Activated T-helper 2 cell treated with anti-CD3 and anti-CD28 coated beads, Interferon-gamma antibody, Interleukin-2, Interleukin-4, amounts not matched to agents 10 μg/mL and 5 μg/mL and 100 μg/mL, durations not matched to agents 14 hours and 24 hours and 36 hours (primary cell): ENCODE measurements at places on chromosomes 3 and 15. TPM values are rescaled to one million over a fixed set of nuclear protein-coding genes. Genes with fewer than 3 reads are reported as not detected.

The CTXND1 gene
- not detected in 2 replicates for total RNA-seq

The TMEM266 gene
- total RNA-seq, result not detected in 2 replicates

The CADPS gene
- total RNA-seq, result not detected in 2 replicates

The CHRNB4 gene
- total RNA-seq, result not detected in 2 replicates

The TMEM115 gene
- 17.8 and 19.2 TPM in 2 replicates for total RNA-seq

DNA sequence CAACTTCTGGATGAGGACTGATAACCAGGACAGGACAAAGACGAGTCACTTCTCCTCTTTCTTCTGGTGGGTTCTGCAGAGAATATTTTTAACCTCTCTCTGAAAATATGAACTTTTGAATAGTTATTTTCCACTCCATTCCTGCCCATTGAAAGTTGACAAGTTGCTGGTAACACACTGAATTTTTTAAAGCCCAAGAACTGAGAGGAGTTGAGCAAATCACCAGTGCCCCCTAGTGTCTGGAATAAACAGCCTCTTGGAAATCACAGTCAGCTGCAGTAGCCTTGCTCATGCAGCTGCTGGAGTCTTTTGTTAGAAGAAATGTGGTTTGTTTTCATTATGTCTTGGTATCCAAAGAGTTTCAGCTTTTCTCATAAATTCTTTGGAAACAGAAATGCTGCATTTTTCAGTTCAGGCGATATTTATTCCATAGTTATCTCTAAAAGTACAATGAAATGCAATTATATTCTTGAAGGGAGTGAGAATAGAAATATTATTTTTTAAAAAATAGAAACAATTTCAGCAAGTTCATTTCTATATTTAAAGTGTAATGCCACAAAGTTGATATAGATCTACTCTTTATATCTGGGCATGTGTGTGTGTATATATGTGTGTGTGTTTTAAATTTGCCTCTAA lies 741.0 kb upstream of the CBLB start:
- H3K27me3 ChIP-seq, result no peaks in the 10 kb centered on the region
- H3K4me1 ChIP-seq, result peaks cover 26% of the 10 kb centered on the region

The ANKUB1 gene
- not detected in 2 replicates for total RNA-seq

The TNFSF10 gene
- total RNA-seq, result 52.3 and 54.8 TPM in 2 replicates
